Epithelial cell of prostate (primary cell): ENCODE measurements at places on chromosomes 1 and 21.
A peak's percentile ranks its signal among the peaks of the same experiment; 100 is the strongest.

DNA sequence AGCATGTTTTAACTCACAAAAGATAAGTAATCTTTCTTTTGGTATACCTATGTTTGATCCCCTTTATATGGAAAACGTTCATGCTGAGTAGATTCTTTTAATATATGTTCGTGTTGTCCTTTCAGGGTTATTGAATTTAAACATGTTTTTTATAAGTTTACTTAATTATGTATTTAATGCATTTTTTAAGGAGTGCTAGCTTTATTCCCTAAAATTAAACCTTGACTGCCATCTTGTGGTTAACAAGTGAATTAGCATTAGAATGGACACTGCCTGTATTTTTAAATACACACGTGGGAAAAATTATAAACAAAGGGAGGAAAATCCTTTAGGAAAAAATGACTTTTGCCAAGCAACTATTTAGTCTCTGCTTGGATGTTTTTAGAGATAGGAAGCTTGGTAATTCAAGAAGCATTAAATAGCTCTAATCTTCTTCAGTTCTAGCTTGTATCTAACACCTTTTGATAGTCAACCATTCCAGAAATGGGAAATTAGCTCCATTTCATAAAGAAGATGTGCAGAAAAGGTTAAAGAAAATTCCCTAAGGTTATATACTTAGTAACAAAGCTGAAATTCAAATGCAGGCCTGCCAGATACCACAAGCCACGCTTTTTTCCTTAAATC is 43.0 kb downstream of the UBE2U start:
- no peak for DNase-seq

DNA sequence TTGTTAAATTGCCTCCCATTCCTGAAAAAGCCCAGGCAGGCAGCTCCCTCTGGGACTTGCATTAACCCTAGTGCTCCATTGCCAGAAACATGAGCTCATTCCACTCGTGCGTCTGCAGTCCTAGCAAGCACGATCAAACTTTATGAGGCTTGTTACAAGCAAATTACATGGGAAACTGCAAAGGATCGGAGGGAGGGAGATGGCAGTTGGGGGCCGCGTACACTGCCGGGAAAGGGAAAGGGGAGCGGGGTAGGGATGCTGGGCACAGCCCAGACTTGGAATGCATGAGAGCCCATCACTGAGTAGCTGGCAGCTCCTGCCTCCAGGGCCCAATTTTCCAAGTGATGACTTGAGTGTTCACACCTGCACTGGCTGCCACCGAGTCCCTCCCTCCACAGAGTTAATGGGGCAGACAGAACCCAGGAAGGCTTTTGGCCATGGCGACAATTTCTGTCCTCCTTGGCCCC is 169.9 kb downstream of the BRINP2 start:
- no peak for DNase-seq

- DNase-seq, result no peak
Observed at GRCh38 chr1:152757747-152758146, at the start of gene KPRP. TSS of gene KPRP (plus strand) at chr1:152758025. CDS start at chr1:152759589, 1,564 bp downstream.

GRCh38 chr21:43731476-43731875 is 12.5 kb downstream of the PDXK start:
- no peak for DNase-seq

GRCh38 chr21:17513214-17514123 is 626 bp downstream of the CXADR start:
- DNase-seq, result no peak

- no peak for DNase-seq
Observed at GRCh38 chr1:150560011-150560438, 10.8 kb downstream of the ADAMTSL4 start.

DNA sequence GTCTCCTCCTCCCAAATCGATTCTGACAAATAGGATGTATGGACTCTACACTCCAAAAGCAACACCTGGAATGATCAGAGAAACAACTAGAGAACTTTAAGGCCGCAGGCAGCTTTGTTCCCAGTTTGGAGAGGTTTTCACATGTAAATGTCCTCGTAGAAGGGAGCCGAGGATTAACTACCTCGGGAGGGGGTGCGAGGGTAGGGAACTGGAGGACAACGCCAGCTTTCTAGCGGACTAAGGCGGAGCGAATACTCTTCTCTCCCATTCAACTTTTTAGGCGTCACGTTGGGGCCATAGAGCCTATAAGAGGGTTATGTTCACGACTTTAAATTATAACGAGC is 1.2 kb downstream of the SCAF4 start:
- DNase-seq, result no peak

DNA sequence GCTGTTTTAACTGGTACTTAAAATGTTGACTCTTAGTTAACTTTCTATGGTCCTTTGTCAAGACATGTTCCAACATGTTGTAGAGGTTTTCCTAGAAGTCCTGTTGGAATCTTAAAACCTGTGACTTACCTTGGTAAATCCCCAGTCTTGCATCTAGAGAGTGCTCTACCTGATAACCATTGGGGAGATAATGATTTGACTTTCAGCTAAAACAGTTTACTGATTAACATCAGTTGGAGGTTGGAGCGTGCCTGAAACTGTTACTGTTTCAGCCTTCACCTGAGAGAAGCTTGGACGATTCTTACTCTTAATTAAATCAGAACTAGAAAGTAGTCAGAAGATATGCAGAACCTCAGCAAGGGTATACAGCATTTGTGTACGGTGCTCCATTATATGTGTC is 8.8 kb downstream of the MDM4 start:
- DNase-seq, result peak; percentile 63

DNA sequence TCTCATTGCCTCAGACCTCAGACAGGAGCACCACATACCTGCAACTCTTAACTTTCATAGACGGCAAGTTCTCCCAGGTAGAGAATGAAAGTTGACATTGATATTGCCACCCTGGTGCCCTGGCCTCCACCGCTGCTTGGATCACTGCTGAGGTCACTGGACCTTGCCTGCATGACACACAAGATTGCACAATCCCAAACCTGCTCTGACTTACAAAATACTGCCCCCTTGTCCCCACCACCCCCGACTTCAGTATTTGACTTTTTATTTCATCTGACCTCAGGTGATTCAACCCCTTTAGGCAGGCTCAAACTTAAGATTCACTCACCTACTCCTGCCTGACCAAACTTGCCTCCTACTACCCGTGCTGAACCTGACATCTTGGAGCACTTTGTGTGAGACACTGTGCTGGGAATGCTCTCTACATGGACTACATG is 43.1 kb upstream of the S1PR1 start:
- peak; percentile 10 for DNase-seq

DNA sequence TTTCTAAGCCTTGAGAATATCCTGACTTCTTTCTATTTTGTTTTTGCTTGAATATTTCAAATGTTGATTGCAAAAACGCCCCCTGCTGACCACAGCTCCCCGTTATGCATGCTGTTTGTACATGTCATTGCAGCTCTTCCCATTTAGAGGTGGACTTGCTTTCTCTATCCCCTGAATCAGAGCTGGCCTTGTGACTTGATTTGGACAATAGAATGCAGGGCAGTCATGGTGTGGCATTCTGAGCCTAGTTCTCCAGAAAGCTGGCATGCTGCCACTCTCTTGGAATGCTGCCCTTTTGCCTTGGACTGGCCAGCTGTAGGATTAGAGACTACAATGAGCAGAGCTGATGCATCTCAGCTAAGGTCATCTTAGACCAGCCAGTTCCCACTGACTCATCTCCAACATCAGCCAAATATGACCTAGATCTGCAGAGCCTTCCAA is 1561.5 kb downstream of the MRPL39 start:
- DNase-seq, result no peak

- no peak for DNase-seq
Observed at GRCh38 chr1:20558191-20558590, 5.8 kb downstream of the FAM43B start.

GRCh38 chr1:154344977-154345837 is 19.9 kb downstream of the ATP8B2 start:
- no peak for DNase-seq

GRCh38 chr1:226201029-226201593 is 14.6 kb upstream of the ACBD3 start:
- no peak for DNase-seq

GRCh38 chr1:4599951-4600481 is 54.4 kb upstream of the AJAP1 start:
- DNase-seq, result no peak

DNA sequence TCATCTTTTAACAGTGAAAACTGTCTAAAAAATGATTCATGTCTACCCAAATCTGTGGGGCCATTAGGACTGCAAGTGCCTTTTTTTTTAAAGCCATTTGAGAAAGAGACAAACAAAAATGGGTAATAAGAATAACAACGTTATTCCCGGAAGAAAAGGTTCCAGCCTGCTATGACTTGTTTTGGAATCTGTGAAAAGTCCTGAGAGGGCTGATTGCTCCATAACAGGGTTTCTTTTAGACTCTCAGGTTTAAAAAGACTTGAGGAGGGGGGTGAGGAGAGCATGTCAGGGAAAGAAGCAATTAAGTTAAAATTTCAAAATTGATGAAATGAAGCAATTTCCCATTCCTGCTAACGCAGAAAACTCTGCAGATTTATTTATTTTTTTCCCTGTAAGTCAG is 56.4 kb downstream of the CACHD1 start:
- DNase-seq, result no peak

GRCh38 chr1:240608707-240609106 is 3.2 kb downstream of the GREM2 start:
- no peak for DNase-seq

DNA sequence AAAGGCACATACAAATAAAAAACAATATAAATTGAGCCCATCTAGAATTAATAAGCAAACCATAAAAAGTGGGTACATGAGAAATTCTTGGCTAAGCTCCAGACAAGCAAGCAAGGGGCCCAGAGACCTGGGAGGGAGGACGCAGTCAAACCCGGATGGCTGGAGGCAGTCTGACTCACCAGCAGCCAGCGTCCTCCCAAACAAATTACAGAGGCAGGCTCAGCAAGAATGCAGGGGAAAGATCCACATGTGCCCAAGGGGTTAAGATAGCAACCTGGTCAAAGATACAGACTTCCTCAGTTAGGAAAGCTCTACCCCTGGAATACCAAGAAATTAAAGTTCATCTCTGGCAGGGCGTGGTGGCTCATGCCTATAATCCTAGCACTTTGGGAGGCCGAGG is 7.4 kb upstream of the TIAM1 start:
- DNase-seq, result no peak

- DNase-seq, result no peak
Observed at GRCh38 chr1:102732927-102733326, 375.4 kb downstream of the COL11A1 start.

DNA sequence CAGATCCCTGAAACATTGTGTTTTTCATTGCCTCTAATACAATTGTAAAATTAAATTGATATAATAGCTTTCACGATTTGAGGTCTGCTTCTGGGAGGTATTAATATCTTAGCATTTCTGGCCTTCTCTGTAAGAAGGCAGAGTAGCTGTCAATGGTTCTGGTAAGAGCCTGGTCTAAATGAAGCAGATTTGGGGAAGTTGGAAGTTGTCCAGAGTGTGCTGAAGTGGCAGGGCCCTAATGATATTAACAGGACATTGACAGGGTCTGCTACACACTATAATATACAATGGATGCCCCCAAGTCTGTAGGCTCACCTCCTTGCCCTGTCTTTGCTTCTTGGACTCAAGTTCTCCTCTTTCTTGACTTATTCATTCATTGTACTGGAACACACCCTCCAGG is 99.5 kb downstream of the C4BPA start:
- no peak for DNase-seq

GRCh38 chr1:7584643-7585042 is 186.5 kb upstream of the VAMP3 start:
- no peak for DNase-seq

DNA sequence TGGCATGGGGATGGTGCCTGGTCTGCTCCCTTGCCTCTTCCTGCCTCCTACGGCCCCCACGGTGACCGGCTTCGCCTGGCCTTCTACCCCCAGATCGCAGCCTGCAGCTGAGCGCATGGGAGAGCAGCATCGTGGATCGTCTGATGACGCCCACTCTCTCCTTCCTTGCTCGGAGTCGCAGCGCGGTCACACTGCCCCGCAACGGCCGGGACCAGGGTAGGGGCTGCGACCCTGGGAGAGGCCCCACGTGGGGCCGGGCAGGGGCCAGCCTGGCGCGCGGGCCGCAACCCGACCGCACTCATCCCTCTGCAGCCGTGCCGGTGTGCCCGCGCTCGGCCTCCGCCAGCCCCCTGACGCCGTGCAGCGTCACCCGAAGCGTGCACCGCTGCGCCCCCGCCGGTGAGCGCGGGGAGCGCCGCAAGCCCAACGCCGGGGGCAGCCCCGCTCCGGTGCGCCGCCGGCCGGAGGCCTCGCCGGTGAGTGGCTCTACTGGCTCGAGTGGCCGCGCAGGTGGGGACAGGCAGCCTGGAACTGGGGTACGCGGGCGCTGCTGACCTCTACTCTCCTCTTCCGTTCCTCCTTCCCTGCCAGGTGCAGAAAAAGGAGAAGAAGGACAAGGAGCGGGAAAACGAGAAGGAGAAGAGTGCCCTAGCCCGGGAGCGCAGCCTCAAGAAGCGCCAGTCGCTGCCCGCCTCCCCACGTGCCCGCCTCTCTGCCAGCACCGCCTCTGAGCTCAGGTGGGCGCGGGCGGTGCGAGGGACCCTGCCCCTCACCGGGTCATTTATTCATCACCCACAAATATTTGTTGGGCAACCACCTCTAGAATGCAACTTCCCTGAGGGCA is 20.4 kb downstream of the MAP7D1 start:
- no peak for DNase-seq

GRCh38 chr1:175708787-175709186 is 34.6 kb downstream of the TNR start:
- DNase-seq, result no peak

- no peak for DNase-seq
Observed at GRCh38 chr21:36704281-36704957, 5.5 kb downstream of the SIM2 start.

DNA sequence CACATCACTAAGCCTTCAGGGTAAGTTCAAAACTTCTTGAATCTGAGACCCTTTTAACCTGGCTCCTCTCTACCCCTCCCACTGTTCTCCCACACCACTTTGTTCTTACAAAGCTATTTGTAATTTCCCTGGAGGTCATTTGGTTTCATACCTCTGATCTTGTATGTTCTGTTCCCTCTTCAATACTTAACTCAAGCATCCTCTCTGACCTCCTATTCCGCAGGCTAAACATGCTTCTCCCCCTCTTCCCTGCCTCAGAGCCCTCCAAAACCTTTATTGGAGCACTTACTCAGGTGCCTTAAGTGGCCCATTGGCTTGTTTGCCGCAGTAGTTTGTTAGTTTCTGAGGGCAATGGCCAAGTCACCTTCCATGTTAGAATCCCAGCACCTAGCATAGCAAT is 54.8 kb downstream of the SSX2IP start:
- DNase-seq, result no peak

DNA sequence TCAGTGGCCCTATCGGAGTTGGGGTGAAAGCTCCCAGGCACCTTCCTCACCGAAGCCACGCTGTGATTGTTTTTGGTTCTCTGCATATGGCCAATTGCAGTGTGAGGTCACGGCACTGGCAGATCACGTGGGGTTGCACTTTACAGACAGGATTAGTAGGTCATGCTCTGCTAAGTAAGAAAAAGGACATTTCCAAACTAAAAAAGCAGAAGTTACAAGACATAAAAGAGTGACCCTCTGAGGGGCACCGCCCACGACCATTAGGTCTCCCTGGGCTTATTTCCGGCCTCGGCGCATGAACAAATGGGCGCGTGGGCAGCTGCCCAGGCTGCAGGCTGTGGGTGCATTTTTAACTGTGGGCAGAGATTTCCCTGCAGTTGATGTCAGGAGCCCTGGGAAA is 2.0 kb downstream of the CAPN9 start:
- DNase-seq, result no peak

GRCh38 chr1:232561381-232561780 is 68.6 kb downstream of the SIPA1L2 start:
- no peak for DNase-seq

GRCh38 chr1:111274653-111275052 is 16.0 kb upstream of the CHIA start:
- DNase-seq, result no peak

GRCh38 chr1:167373398-167373797 is 144.9 kb downstream of the CD247 start:
- no peak for DNase-seq

GRCh38 chr1:9112961-9113880 is 15.7 kb downstream of the GPR157 start:
- peak; percentile 95 for DNase-seq
